ENCODE measurements at places on chromosomes 16 and 17.

- no peak for DNase-seq
These were observed 973 bp upstream of the KRT15 start for GRCh38 chr17:41519501-41520224.

GRCh38 chr16:74563828-74564263 is 43.1 kb downstream of the GLG1 start:
- DNase-seq, result peak; percentile 28

DNA sequence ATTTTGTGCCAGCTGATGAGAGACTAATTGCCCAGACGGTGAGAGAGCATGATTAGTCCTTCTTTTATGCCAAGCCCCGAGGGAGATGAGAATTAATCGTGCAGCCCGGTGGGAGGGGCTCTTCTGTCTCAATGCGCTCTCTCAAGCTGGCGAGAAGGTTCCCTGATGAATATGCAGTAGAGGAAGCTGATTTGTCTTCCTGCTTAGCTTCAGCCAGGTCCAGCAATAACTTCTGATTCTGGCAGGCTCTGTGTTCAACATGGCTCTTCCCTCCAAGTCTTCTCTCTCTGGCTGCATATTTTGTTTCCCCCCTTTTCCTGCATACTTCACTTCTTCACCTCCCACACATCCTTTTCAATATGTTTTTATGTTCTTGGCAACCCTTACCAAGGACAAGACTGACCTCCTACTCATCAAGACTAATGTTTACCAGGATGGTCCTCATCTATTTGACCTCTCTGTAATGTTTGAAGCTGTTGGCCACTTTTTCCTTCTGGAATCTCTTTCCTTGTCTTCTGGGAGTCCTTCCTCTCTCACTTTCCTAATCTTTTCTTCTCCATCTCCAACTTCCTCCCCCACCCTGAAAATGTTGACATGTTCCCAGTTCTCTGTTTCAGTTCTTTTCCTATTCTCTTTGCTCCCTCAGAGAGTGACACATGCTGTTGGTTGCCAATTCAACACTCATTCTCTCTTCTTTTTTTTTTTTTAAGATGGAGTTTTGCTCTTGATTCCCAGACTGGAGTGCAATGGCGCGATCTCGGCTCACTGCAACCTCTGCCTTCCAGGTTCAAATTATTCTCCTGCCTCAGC is 33.1 kb downstream of the ARL4D start:
- DNase-seq, result no peak

GRCh38 chr17:49076573-49077384 is 55.8 kb upstream of the B4GALNT2 start:
- peak; percentile 34 for DNase-seq

GRCh38 chr17:73302189-73302588 is 9.6 kb downstream of the CDC42EP4 start:
- DNase-seq, result no peak
